ENCODE measurements at places on chromosomes 2 and 18.

DNA sequence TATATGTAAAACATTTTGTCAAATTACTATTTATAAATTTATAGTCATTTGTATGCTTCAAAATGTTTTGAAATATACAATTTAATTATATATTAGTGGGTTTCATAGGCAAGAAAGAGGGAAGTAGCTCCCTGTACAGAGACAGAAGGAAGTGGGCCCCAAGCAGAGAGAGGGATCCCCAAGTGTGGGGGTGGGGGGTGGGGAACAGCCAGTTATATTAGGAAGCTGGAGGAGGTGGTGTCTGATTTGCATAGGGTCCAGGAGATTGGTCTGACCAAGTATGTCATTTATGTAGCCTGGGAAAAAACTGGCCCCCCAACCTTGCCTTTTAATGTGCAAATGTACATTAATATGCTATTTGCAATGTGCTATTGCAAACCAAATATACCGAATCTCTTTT, 76.5 kb upstream of the ZSWIM2 start:
- no peak for DNase-seq

DNA sequence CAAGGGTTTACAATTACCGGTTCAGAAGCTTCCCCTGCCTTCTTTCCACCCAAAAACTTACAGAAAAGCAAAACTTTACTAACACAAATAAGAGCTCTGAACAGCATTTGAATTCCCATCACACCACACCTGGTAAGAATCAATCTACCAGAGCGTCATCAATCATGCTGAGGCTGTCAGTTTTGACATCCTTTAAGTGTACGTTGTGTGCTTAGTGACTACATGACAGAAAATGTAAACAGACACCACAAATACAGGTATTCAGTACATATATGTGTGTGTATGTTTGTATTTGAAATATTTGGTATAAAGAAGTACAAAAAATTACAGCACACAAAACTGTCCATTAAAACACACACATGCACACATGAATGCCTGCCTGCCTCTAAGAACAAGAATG, 523.5 kb downstream of the TMEM182 start:
- no peak for DNase-seq

GRCh38 chr18:59109375-59109774, 30.3 kb upstream of the SEC11C start:
- no peak for DNase-seq

DNA sequence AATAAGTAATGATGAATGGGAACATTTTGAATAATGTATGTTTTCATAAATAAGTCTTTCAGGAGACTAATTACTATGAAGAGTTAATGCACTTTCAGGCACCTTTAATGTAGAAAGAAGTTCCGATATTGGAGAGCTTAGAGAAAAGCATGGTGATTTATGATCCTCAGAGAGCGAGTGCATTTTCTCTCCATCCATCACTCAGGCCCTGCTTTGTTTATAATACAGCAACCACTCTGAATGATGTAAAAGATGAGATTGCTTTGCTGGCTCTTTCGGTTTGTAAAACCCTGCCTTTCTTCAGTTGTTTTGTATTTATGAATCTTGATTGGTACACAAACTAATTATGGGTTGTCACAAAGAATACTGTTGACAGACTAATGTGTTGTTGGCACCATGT, 132.0 kb downstream of the NYAP2 start:
- no peak for DNase-seq

GRCh38 chr2:24214880-24215279, 40.0 kb downstream of the FAM228A start:
- no peak for DNase-seq

- DNase-seq: no peak
Measured at GRCh38 chr2:134515137-134515536, 203.7 kb downstream of the TMEM163 start.

- DNase-seq: no peak
Measured at GRCh38 chr2:58052978-58053377, 6.4 kb downstream of the VRK2 start.

- DNase-seq: no peak
Measured at GRCh38 chr2:88666576-88666975, 24.9 kb upstream of the RPIA start.

DNA sequence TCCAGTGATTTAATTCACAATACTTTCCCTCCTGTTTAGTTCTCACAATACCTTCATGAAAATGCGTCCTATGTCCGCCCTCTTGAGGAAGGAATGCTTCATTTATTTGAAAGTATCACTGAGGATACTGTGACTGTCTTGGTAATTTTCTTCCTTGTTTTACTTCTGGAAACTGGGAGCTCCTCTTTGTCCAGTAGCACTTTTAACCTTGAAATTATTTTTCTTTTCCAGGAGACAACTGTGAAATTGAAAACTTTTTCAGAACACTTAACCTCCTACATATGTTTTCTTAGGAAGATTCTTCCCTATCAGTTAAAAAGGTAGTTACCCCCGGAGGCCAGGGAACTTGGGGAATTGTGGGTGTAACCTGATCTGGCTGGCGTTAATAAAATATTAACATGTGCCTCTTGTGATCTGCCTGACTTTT, 58.9 kb upstream of the STON1 start:
- no peak for DNase-seq

- DNase-seq: no peak
Measured at GRCh38 chr18:23738151-23738550, 48.9 kb downstream of the LAMA3 start.

DNA sequence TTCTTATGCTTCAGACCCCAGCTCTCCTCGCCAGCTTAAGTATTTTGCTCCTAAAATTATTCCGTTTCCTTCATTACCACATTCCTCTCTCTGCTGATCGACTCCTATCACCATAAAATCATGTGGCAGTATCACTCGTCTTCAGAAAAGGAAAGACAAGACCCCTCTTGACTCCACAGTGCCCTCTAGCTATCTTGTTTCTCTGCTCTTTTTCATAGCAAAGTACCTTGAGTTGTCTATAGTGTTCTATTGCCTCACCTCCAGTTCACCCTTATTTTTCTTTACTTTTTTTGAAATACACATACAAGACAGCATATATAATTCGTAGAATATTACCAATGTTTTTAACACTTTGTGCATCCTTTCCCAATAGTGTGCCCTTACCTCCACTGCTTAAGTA, 273.2 kb upstream of the SIX3 start:
- no peak for DNase-seq

GRCh38 chr2:239887604-239888003, 137.5 kb downstream of the NDUFA10 start:
- DNase-seq: no peak
